ENCODE measurements at places on chromosomes 3 and 15. TPM values are rescaled to one million over a fixed set of nuclear protein-coding genes. Genes with fewer than 3 reads are reported as not detected.

The KNG1 gene
- polyA plus RNA-seq = not detected

The BNIP2 gene
- 17.5 TPM for polyA plus RNA-seq

The GABRB3 gene
- 88.5 TPM for polyA plus RNA-seq

The PPARG gene
- 0.06 TPM for polyA plus RNA-seq

The CYP8B1 gene
- polyA plus RNA-seq = not detected

The LRRC31 gene
- not detected for polyA plus RNA-seq

The ITGA11 gene
- polyA plus RNA-seq = 0.05 TPM

The PIGBOS1 gene
- polyA plus RNA-seq = 16.7 TPM

The CRTC3 gene
- 5.3 TPM for polyA plus RNA-seq

The VILL gene
- 4.2 TPM for polyA plus RNA-seq

The THRB gene
- 0.98 TPM for polyA plus RNA-seq

The MYD88 gene
- 31.1 TPM for polyA plus RNA-seq

The CEMIP gene
- 0.11 TPM for polyA plus RNA-seq

The HRH1 gene
- 0.03 TPM for polyA plus RNA-seq

The CDC25A gene
- polyA plus RNA-seq = 22.2 TPM

The STRIT1 gene
- polyA plus RNA-seq = 0.15 TPM

The TMEM212 gene
- not detected for polyA plus RNA-seq

The LYZL4 gene
- polyA plus RNA-seq = not detected

The SLCO2A1 gene
- 2.3 TPM for polyA plus RNA-seq

The CHRD gene
- 1.7 TPM for polyA plus RNA-seq

The ADIPOQ gene
- polyA plus RNA-seq = not detected

The NRROS gene
- polyA plus RNA-seq = 6.8 TPM

The TM4SF4 gene
- polyA plus RNA-seq = not detected

The ACKR4 gene
- polyA plus RNA-seq = not detected

The ZNF774 gene
- 0.82 TPM for polyA plus RNA-seq

All from H1 (cell line).